ENCODE measurements at places on chromosomes 13 and 19. TPM values are rescaled to one million over a fixed set of nuclear protein-coding genes. Genes with fewer than 3 reads are reported as not detected.

- DNase-seq, result no peak
- H3K4me3 ChIP-seq, result no peak overlapping the region
- peaks cover 54% of the 10 kb centered on the region for H3K36me3 ChIP-seq
- H3K27me3 ChIP-seq, result no peaks in the 10 kb centered on the region
Measured at GRCh38 chr19:54461613-54462012, 2.0 kb downstream of the LENG9 start.

DNA sequence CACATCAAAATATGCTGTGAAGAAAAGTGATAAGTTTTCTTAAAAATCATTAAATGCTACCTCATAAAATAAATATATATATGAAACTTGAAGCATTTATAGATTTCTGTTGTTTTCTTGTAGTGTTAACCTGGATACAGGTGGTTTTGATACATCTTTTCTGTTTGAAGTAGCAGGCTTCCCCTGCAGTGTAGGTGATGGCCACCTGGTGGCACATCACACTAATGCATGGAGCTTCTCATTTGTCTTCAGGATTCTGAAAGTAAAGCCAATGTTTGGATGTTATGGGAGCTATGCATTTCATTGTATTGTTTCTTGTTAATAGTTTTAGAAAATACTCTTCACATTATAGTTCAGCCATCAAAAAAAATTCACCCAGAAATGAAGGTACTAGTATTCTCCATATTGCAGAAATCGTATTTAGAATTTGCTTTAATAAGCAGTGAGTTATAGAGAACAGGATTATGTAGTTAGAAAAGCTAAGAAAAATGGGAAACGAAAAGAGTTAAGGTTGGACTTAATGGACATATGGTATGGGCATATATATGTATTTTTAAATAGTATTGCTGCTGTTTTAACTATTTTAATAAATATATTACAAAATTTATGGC is 18.7 kb downstream of the GPR180 start:
- DNase-seq, result no peak
- H3K27me3 ChIP-seq, result no peaks in the 10 kb centered on the region
- H3K36me3 ChIP-seq, result peaks cover 16% of the 10 kb centered on the region
- H3K4me3 ChIP-seq, result no peak overlapping the region
- no peak overlapping the region for H3K27ac ChIP-seq

- H3K4me3 ChIP-seq, result no peak overlapping the region
- no peaks in the 10 kb centered on the region for H3K36me3 ChIP-seq
- no peak for DNase-seq
- H3K27ac ChIP-seq, result no peak overlapping the region
- no peaks in the 10 kb centered on the region for H3K4me1 ChIP-seq
Measured at GRCh38 chr19:33171916-33172359, 22.2 kb upstream of the LRP3 start.

DNA sequence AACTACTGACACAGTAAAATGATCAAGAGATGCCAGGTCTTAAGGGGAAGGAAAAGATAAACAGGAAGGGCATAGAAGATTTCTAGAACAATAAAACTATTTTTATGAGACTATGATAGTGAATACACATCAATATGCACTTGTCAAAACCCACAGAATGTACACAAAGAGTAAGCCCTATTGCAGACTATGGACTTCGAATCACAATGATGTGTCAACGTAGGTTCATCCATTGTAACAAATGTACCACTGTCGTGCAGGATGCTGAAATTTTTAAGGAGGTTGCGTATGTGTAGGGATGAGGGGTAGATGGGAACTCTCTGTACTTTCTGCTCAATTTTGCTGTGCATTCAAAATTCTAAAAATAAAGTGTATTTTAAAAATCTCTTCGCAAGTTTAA is 171.9 kb downstream of the KLF12 start:
- no peak for DNase-seq
- no peak overlapping the region for H3K4me3 ChIP-seq
- H3K27me3 ChIP-seq, result no peaks in the 10 kb centered on the region
- H3K4me1 ChIP-seq, result no peaks in the 10 kb centered on the region
- H3K27ac ChIP-seq, result no peak overlapping the region

GRCh38 chr19:15475611-15476010 is 3.7 kb downstream of the PGLYRP2 start:
- H3K36me3 ChIP-seq, result no peaks in the 10 kb centered on the region
- no peak for DNase-seq
- H3K27ac ChIP-seq, result no peak overlapping the region
- H3K4me3 ChIP-seq, result no peak overlapping the region
- H3K27me3 ChIP-seq, result no peaks in the 10 kb centered on the region

DNA sequence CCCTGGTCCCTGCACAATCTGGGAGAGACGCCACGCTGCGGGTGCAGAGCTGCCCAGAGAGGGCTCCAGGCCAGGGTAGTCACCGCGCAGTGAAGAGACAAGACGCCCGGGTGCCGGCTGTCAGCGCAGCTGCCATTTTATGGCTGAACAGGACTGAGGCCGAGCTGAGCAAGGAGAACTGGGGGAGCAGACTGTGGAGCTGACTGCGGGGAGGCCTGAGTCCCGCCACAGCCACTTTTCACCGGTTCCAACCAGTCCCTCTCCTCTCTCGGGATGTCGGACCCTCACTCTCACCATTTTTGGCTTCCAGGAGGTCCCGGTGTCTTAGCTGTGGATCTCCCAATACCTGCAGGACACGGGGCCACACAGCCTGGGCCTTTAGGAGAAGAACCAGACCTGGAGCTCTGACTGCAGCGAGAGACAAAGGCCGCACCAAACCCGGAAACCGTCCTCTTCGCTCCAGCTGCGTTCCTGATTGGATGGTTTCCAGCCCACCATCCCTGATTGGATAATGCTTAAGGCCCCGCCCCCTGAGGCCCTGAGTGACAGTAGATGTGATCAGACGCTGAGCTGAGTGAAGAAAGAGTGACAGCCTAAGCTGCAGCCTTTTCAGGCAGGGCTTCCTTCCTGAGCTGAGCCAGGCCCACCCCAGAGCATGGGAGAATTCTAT is at the start of gene ZNF626:
ZNF626 (minus strand) TSS at position 422 of the 670 bp plus-strand sequence; CDS start at position 297, 125 bp downstream.
- H3K36me3 ChIP-seq, result peaks cover 18% of the 10 kb centered on the region
- H3K27me3 ChIP-seq, result no peaks in the 10 kb centered on the region
- peak within 1 kb of the TSS; percentile 89 for H3K27ac ChIP-seq
- H3K4me3 ChIP-seq, result peak within 1 kb of the TSS; percentile 82

DNA sequence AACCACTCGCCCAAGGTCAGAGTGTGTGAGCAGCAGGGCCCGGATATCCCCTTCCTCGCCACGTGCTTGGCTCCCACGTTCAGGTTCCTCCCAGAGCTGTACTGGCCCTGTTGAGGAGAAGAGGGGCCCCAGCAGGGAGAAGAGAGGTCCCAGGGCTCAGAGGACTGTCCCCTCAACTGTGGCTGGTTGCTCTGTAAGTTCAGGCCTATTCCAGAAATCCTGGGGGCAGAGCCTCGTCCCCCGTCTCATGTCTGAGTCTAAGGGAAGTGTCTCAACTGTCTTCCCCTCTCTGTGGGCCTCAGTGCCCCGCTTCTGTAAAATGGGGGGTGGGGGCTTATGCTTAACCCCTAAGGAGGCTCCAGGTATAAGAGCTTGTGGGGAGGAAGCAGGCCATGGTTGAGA is 3.9 kb downstream of the PPP5C start:
- no peak overlapping the region for H3K4me3 ChIP-seq
- DNase-seq, result no peak
- peaks cover 17% of the 10 kb centered on the region for H3K36me3 ChIP-seq
- H3K27ac ChIP-seq, result peak overlapping the region; percentile 80
- no peaks in the 10 kb centered on the region for H3K27me3 ChIP-seq
- peaks cover 89% of the 10 kb centered on the region for H3K4me1 ChIP-seq

GRCh38 chr13:78487707-78488106 is 115.6 kb downstream of the POU4F1 start:
- no peaks in the 10 kb centered on the region for H3K4me1 ChIP-seq
- H3K36me3 ChIP-seq, result no peaks in the 10 kb centered on the region

- H3K4me1 ChIP-seq, result no peaks in the 10 kb centered on the region
- H3K36me3 ChIP-seq, result no peaks in the 10 kb centered on the region
- H3K27me3 ChIP-seq, result no peaks in the 10 kb centered on the region
- H3K4me3 ChIP-seq, result no peak overlapping the region
- H3K27ac ChIP-seq, result no peak overlapping the region
- DNase-seq, result no peak
Measured at GRCh38 chr13:94119360-94119936, 360.0 kb downstream of the DCT start.

- no peak overlapping the region for H3K27ac ChIP-seq
- no peaks in the 10 kb centered on the region for H3K36me3 ChIP-seq
- H3K4me3 ChIP-seq, result no peak overlapping the region
- H3K27me3 ChIP-seq, result no peaks in the 10 kb centered on the region
- no peak for DNase-seq
Measured at GRCh38 chr19:28932446-28932845, 280.5 kb downstream of the UQCRFS1 start.

- no peak overlapping the region for H3K4me3 ChIP-seq
- peaks cover 19% of the 10 kb centered on the region for H3K4me1 ChIP-seq
- no peaks in the 10 kb centered on the region for H3K27me3 ChIP-seq
- H3K36me3 ChIP-seq, result no peaks in the 10 kb centered on the region
- no peak for DNase-seq
Measured at GRCh38 chr19:1045247-1045603, 5.3 kb downstream of the ABCA7 start.

DNA sequence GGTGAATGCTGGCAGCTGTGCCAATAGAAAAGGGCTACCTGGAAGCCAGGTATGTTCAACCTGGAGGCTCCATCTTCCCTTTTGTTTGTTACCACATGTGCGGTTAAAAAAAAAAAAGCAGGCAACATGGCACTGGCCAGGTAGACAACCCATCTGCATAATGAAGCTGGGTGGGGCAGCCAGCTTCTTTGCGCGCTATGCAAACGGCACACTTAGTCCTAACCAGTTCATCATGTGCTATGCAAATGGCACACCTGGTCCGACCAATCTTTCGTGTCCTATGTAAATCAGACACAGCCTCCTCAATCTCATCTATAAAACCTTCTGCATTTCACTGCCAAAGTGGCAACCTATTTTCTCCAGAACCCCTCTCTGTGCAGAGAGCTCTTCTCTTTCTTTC is 11.3 kb upstream of the IGSF23 start:
- no peak overlapping the region for H3K27ac ChIP-seq
- no peak overlapping the region for H3K4me3 ChIP-seq
- no peaks in the 10 kb centered on the region for H3K36me3 ChIP-seq
- DNase-seq, result no peak
- H3K27me3 ChIP-seq, result no peaks in the 10 kb centered on the region
- no peaks in the 10 kb centered on the region for H3K4me1 ChIP-seq

DNA sequence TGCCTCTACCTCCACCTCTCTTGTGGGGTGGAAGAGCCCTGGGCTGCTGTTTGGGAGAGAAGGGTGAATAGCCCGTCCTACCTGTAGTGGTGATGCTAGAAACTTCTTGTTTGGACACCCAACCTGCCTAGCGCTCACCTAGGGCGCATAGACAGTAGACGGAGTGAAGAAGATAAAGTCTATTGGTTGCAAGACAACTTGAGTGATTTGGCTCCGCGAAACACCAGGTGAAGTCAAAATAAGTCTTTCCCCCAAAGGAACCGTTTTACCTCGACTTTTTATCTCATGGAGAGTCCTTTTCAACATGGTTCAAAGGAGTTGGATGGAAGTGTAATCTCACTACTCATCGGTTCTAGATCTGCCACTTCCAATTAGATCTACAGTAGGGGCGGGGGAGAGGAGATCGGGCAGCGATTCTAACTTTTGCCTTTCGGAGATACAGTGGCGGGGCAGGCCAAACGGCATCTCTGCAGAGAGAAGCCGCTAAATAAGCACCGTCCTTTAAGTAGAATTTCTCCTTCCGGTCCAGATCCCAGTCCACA is 694 bp upstream of the ZIC5 start:
- H3K27ac ChIP-seq, result no peak overlapping the region
- DNase-seq, result peak; percentile 43
- H3K36me3 ChIP-seq, result no peaks in the 10 kb centered on the region
- peaks cover 84% of the 10 kb centered on the region for H3K27me3 ChIP-seq
- H3K4me1 ChIP-seq, result peaks cover 37% of the 10 kb centered on the region
- H3K4me3 ChIP-seq, result no peak overlapping the region

DNA sequence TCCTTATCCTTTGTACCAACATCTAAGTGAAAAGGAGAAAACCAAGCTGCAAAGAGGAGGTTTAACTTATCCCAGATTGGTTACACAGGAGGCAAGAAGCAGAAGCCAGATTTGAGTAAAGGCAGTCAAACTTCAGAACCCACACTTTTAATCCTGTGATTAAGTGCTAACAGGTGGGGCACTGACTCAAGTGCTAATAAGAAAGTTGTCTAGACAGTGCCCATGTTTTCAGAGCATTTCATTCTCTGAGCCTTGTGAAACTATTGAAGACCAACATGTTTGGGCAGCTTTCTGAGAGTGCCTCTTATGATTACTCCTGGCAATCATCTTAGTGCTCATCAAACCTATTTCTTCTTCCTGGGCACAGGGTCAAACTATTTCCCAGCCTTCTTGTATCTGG is 380.8 kb downstream of the KCNRG start:
- no peaks in the 10 kb centered on the region for H3K36me3 ChIP-seq
- no peaks in the 10 kb centered on the region for H3K27me3 ChIP-seq
- H3K4me1 ChIP-seq, result peaks cover 24% of the 10 kb centered on the region
- no peak overlapping the region for H3K4me3 ChIP-seq
- no peak for DNase-seq

- H3K27ac ChIP-seq, result no peak overlapping the region
- H3K4me1 ChIP-seq, result no peaks in the 10 kb centered on the region
- no peak overlapping the region for H3K4me3 ChIP-seq
- no peak for DNase-seq
Measured at GRCh38 chr13:110651271-110651670, 35.9 kb downstream of the NAXD start.

- H3K36me3 ChIP-seq, result peaks cover 48% of the 10 kb centered on the region
- peak overlapping the region; percentile 31 for H3K27ac ChIP-seq
- no peaks in the 10 kb centered on the region for H3K4me1 ChIP-seq
- DNase-seq, result no peak
Measured at GRCh38 chr19:49356382-49356781, 5.8 kb downstream of the TEAD2 start.

DNA sequence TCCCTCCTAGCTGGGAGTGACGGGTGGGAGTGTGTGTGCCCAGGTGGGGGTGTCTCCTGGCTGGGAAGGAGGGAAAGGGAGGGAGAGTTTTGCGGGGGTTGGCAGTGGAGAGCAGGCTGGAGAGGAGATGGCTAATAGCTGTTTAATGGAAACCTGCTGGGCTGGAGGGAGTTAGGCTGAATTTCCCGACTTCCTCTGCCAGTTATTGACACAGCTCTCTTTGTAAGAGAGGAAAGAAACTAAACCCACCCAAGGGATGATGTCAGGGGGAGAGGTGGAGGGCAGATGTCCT is 10.2 kb upstream of the ILF3 start:
- no peaks in the 10 kb centered on the region for H3K4me1 ChIP-seq
- H3K36me3 ChIP-seq, result peaks cover 24% of the 10 kb centered on the region
- H3K4me3 ChIP-seq, result no peak overlapping the region
- no peaks in the 10 kb centered on the region for H3K27me3 ChIP-seq

DNA sequence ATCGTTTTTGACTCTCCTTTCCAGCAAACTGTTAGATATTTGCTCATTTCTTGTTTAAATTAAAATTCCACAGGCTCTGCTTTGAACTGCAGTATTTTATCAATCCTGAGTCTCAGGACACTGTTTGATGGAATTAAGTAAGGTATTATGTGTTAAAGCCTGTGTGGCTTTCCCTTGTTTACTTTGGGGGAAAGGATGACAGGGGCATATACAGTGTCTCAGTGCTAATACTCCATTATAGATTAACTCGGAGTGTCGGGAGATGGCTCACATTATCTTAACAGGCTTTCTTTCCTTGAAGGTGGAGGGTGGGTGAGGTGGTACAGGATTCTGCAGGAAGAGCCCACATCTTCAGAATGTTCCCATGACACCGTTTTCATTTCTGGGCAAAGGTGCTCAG is 84.7 kb downstream of the SHISA2 start:
- no peaks in the 10 kb centered on the region for H3K27me3 ChIP-seq
- H3K4me3 ChIP-seq, result no peak overlapping the region
- DNase-seq, result no peak

PLIN5 gene
- total RNA-seq, result 21.4 TPM

CCNA1 gene
- not detected for total RNA-seq

VAV1 gene
- 1.4 TPM for total RNA-seq

PLPPR3 gene
- total RNA-seq, result not detected

B3GNT8 gene
- 1.9 TPM for total RNA-seq

FBXL3 gene
- 47.2 TPM for total RNA-seq

SLC25A41 gene
- not detected for total RNA-seq

IL4I1 gene
- not detected for total RNA-seq
